Neural progenitor cell (in vitro differentiated cells): ENCODE measurements at places on chromosomes 16 and 17.

- no peak for DNase-seq
These were observed 39.7 kb downstream of the VPS35L start for GRCh38 chr16:19595043-19595767.

DNA sequence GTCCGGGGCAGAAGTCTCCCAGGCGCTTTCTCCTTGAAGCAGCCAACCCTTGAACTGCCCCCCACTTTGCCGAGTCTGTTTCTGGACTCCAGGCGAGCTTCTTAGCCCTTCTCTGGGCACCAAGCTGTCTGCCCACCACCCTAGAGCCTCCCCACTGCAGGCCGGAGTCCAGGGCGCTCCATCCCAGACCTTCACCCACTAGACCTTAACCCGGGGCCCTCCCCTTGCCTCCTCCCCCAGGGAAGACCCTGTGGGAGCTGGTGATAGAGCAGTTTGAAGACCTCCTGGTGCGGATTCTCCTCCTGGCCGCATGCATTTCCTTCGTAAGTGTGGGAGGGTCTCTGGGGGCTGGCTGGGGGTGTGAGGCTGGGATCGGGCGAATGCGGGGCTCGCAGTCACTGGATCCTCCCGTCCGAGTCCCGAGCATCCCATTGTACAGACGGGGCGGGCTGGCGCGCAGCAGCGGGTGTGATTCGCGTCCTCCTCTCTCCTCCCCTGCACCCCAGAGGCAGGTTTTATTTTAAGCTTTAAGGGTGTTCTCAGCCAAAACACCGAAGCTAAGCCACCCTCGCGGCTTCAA is 1.1 kb downstream of the ATP2A1 start:
- DNase-seq = peak; percentile 16

GRCh38 chr16:50079397-50080140 is 13.8 kb downstream of the HEATR3 start:
- no peak for DNase-seq

GRCh38 chr16:23398987-23399805 is 53.8 kb downstream of the COG7 start:
- peak; percentile 94 for DNase-seq

GRCh38 chr16:66131895-66132294 is 234.6 kb upstream of the CDH5 start:
- no peak for DNase-seq

DNA sequence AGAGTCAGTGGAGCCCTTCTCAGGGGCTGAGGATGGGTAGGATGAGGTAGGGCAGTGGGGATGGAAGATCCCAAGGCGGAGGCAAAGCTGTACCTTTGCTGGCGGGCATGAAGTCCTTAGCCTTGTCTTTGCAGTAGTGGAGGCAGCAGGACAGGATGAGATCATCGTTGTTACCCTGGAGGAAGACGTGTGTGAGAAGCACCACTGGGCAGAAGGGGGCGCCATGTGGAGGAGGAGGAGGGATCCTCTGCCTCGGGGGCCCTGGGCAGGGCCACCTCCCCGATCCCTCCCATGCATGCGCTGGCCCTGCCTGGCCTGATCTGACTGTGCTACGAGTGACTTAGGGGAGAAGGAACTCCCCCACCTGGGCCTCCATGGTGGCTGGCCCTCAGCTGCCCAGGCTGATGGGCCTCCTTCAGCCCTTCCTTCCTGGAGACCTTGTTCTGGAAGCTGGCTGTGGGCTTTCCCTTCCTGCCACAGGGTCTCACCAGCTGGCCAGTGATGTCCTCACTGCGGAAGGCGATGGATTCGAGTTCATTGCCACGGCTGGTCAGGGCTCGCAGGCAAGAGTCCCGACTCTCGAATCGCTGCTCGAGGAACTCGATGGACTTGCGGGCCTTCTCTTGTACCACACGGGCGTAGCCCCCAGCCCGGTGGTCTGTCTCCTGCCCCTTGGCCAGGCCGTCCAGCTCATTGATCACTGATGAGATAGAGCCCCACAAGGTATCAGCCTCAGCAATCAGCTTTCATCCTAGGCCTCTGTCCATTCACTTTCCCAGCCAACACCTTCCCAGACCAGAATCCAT is 10.3 kb downstream of the HIC1 start:
- peak; percentile 74 for DNase-seq

- no peak for DNase-seq
These were observed 32.5 kb downstream of the ASIC2 start for GRCh38 chr17:33260638-33261037.

DNA sequence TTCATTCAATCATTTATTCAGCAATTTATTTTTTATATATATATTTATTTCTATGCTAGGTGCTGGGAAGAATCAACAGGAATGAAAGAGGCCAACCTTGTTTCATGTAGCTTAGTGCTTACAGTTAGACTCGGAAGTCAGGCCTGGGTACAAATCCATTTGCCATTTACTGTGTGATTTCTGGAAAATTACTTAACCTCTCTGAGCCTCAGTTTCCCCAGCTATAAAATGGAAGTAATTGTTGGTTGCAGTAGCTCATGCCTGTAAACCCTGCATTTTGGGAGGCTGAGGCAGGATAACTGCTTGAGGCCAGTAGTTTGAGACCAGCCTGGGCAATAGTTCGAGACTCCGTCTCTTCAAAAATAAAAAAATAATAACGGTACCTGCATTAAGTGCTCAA is 27.2 kb upstream of the MLKL start:
- DNase-seq = no peak

GRCh38 chr16:63614429-63614828 is 1507.4 kb downstream of the CDH11 start:
- no peak for DNase-seq

GRCh38 chr16:54928016-54928356 is 2.7 kb upstream of the IRX5 start:
- peak; percentile 51 for DNase-seq
